ENCODE measurements at places on chromosomes 16 and 17. TPM values are rescaled to one million over a fixed set of nuclear protein-coding genes. Genes with fewer than 3 reads are reported as not detected.

DNA sequence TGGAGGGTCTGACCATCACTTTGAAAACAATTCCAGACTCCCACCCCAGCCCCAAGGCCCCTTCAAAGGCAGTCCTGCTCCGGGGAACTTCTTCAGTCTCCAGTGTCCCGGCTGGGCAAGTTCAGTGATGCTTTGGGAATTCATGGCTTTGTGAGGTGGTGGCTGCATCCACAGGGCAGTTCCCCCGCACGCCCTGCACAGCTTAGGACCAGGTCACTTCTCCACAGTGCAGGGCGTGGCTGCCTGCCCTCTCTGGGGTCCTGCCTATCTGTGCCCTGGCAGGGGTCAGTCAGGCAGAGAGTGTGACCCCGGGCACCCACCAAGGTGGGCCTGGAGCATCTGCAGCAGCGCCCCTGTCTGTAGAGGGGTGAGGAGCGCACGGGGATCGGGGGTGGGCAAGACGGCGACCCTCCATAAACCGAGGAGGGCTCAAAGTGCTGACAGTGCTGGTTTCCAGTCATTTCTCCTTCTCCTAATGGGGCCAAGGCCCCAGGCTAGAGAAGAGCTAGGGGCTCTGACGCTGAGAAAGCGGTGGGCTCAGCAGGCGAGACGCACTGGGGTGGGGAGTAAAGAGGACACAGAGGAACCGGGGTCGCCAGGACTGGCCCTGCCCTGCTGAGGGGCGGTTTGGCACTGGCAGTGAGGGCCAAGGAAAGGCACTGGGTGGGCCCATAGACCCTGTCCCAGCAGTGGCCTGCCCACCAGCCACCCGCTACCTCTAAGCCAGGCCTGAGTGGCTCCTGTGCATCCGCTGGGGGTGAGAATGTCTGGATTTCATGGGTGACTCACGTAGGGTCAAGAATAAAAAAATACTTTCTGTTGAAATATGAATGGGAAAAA, 4.2 kb upstream of the ARHGAP27 start:
- DNase-seq: no peak

The SCNN1G gene
- total RNA-seq: 1.4 TPM

GRCh38 chr16:1830213-1830612, 3.2 kb downstream of the FAHD1 start:
- no peak for DNase-seq

- DNase-seq: no peak
Observed at GRCh38 chr17:67853703-67854102, 28.4 kb downstream of the BPTF start.

The CASKIN1 gene
- 2.7 TPM for total RNA-seq

DNA sequence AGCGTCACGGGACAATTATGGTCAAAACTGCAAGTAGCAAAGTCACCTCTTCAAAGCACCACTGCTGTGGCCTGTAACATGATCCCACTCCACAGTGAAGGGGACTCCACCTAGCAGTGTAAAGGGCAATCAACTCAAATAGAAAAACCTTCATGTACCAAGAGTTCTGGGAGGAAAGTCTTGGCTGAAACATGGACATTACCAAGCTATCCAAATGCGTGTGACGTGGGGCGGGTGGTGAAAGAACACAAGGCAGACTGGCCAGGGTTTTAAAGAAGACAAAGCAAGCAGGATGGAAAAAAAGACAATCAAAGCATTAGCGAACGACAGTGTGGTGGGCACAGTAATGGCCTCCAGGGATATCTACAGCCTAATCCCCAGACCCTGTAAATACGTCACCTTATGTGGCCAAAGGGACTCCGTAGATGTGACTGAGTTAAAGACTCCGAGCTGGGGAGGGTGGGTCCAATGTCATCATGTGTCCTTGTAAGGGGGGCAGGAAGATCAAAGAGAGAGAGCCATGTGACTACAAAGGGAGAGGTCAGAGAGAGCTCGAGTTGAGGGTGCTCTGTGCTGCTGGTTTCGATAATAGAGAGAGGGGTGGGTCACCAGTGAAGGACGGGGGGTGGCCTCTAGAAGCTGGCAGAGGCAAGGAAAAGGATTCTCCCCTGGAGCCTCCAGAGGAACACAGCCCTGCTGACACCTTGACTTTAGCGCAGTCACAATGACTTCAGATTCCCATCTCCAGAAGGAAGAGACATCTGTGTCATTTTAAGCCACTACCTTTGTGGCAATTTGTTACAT, 6.0 kb downstream of the HSDL1 start:
- DNase-seq: no peak

GRCh38 chr16:55615071-55615470, 40.7 kb upstream of the SLC6A2 start:
- no peak for DNase-seq

GRCh38 chr17:4256952-4257351, 6.8 kb downstream of the ANKFY1 start:
- no peak for DNase-seq

DNA sequence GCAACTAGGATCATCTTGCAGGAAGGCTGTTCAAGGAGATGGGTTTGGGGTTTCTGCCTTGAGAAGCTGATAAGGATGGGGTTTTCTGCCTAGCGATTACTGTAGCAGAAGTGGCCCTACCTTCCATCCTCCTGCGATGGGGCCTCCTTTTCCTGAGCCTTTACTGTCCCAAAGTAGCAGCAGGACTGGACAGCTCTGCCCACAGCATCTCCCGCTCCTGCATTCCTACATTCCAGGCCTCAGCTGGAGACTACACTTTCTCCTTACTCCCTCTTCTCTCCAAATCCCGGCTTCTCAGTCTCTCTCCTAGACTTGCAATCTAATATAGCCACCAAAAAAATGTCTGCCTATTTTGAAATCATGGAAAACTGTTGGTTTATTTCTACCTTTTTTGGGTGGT, 355.4 kb downstream of the CA10 start:
- DNase-seq: no peak

DNA sequence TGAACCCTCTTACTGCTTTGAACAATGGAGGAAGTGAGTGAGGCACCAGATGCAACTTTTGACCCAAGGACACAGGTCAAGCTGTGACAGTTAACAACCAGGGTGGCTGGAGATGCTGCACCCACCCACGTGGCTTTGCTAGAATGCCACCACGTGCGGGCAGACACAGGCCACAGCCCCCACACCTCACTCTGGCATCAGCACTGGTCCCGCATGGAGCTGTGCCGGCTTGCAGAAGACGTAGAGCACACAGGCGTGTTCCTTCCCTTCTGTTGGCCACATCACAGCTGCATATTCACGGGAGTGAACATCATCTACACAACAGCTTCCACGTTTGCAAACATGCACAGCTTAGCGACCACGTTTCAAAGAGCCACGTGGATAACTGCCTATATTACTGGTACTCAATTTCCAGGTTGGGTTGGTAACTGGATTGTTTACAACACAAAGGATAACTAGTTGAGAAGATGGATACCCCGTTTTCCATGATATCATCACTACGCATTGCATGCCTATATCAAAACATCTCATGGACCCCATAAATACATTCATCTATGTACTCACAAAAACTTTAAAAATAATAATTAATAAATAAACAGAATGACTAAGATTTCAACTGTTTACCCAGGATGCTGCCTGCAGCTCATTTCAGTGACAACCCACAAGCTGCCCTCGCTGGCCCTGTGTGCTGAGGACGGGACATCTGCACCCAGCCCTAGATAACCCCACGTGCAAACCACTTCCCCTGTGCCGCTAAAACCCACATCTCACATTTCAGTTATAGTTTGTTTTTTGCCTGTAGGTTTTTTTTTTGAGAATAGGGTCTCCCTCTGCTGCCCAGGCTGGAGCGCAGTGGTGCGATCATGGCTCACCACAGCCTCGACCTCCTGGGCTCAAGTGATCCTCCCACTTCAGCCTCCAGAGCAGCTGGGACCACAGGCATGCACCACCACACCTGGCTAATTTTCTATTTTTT, 132.0 kb downstream of the ANKRD11 start:
- no peak for DNase-seq

DNA sequence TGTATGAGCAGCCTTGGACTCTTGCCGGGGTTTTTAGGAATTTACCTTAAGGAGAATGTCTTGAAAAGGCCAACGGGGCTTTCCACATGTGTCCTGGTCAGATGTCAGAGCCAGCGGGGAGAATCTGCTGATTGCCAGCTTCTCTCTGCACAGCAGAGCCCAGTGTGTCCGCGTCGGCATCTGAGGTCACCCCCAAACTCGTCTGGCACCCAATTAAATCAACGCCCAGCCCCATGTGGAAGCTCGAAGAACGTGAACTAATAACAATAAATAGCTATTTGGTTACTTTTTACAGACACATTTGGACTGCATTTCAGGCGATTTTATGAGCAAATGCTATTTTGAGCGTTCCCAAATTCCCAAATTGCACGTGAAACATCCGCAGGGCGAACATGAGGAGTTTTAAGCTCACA, 303.5 kb downstream of the FOXL1 start:
- no peak for DNase-seq

- no peak for DNase-seq
Observed at GRCh38 chr17:11852912-11853311, 144.4 kb downstream of the ZNF18 start.

The WFIKKN1 gene
- total RNA-seq: 9.0 TPM

The CMTM2 gene
- total RNA-seq: not detected

The PAQR4 gene
- 23.8 TPM for total RNA-seq

DNA sequence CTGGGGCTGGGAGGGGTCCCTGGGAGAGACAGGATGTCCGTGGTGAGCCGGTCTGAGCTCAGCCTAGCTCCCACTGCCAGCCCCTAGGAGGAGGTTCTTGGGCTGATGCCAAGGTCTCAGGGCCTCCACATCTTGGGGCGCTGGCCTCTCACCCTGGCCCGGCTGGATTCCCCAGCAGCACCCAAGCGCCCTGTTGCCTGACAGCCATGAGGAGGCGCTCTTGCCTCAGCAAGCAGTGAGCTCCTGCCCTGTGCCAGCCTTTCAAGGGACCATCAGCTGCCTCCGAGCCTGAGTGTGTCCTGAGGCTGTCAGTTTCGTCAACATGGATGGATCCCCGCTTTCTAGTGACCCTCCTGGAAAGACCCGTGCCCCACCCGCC, 234.9 kb upstream of the CIBAR2 start:
- DNase-seq: no peak

GRCh38 chr17:82097184-82097918, 685 bp downstream of the FASN start:
- no peak for DNase-seq

The SOCS3 gene
- 16.9 TPM for total RNA-seq

DNA sequence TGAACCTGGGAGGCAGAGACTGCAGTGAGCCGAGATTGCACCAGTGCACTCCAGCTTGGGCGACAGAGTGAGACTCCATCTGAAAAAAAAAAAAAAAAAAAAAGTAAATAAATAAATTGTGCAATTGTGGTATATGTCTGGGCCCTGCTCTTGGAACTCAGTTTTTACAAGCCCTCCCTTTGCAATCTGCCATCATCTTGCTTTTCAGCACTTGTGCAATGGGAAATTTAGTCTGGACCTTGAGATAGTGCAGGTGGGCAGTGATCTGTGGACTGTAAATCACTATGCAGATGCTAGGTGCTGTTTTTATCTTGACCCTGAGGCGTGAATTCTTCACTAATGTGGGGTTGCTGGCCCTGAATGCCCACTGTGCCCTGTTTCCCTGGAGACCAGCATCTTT, 6.5 kb upstream of the RAP1GAP2 start:
- no peak for DNase-seq

- no peak for DNase-seq
Observed at GRCh38 chr16:65123396-65124211, 1.7 kb upstream of the CDH11 start.

The SLFN14 gene
- total RNA-seq: not detected

DNA sequence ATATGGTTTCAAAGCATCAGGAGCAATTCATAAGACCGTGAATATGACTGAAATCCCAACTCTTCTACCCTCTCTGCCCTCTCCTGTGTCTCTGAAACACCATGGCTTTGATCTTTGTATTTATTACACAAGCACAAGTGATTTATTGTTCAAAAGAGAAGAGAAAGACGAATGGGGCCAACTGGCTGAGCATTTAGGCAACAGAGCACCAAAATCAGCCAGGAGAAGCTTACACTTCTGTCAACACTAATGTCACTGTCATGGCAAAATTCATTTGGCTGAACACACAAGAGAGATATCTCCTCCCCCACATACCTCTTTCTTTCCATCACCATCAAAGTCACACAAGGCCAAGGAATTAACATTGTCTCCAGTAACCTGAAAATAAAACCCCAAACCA, 9.3 kb downstream of the BBS2 start:
- no peak for DNase-seq

- DNase-seq: no peak
Observed at GRCh38 chr17:13784434-13785095, 182.8 kb upstream of the HS3ST3A1 start.

The TBC1D3K gene
- total RNA-seq: not detected

- no peak for DNase-seq
Observed at GRCh38 chr16:66923866-66924265, 1.5 kb downstream of the RRAD start.

- DNase-seq: no peak
Observed at GRCh38 chr17:52159246-52160135, 977 bp upstream of the CA10 start.

The ST6GALNAC1 gene
- total RNA-seq: 10.3 TPM

DNA sequence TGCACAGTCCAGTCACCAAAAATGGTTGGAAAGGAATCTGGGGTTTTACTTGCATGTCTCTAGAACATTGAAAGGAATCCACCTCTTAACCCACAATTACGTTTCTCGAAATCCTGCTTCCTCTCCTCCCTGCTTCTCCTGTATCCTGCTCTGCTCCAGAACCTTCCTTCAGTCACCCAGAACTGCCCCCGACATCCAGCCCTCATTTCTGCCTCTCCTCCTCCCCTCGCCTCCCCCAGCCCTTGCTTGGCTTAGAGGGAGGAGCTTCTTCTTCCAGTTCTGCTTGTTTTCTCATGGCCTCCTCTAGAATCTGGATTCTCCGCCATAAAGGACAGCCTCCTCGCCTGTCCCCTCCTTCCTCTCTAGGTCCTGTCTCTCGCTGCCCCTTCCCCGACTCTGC, 48.3 kb downstream of the ZDHHC7 start:
- DNase-seq: no peak

The SERPINF2 gene
- 36.3 TPM for total RNA-seq

DNA sequence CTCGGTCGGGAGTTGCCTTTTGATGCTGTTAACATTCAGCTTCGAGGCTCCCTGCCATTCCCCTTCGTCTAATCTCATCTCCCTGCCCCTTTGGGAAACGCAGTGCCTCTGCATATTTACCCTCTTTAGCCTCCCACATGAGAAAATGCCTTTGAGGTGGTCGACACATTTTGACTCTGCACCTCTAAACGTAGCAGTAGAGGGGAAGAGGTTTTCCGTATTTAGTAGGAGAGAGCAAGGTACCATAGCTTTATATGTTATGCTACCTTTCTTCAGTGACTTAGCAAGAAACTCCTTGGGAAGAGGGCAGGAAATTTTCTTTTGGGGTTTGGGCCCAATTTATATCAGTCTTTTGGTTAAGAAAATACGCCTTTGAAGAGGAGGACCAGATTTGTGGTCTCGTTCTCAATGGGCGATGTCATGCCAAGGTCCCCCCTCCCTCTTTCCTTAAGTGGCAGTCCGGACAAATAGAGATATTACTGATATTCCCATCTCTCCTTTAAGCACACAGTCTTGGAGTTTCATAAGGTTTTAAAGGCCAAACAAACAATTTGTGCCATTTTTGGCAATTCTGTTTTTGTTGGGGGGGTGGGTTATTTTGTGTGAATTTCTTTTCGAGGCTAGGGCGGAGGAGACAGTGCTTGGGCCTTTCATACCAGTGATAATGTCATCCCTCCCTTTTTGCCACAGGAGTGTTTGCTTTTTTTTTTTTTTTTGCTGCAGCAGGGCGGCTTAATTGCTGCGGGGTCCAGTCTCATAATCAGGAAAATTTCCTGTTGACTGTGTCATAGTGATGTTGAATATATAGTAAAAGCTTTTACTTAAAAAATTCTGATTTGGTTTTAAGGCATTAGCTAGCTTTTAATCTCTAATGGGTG, 1.5 kb downstream of the PAFAH1B1 start:
- DNase-seq: no peak

The NOL3 gene
- total RNA-seq: 17.5 TPM

- no peak for DNase-seq
Observed at GRCh38 chr17:32671896-32672295, 185.1 kb downstream of the CDK5R1 start.

The MYH2 gene
- total RNA-seq: not detected

All from type B pancreatic cell (in vitro differentiated cells).